CD4-positive, alpha-beta T cell treated with Interleukin-2 at 100 ng/mL for 4 hours (primary cell): ENCODE measurements at places on chromosomes 7 and 10.

DNA sequence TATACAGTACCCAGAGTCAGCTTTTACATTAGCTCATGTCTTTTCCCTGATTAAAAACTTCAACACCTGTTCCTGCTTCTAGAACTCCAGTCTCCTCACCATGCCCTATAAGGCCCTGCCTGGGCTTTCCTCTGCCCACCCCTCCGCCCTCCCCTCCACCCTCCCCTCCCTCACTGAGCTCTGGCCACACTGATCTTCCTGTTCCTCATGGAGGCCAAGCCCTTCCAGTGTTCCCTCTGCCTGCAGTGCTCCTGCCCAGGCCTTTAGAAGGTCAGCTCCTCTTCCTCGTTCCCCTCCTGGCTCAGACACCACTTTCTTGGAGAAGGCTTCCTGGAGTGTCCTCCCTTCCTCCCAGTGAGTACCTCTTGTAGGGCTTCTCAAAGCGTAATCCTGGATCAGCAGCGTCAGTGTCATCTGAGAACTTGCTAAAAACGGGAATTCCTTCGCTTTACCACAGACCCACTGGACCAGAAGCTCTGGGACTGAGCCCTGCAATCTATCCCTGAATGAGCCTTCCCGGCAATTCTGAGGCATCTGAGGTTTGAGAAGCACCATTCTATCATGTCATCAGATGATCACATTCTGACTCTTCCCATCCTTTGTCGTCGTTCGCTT lies 3.7 kb downstream of the PDZD7 start:
- no peak for DNase-seq

- DNase-seq = no peak
These were observed 47.2 kb downstream of the MYL10 start for GRCh38 chr7:101581891-101582290.

DNA sequence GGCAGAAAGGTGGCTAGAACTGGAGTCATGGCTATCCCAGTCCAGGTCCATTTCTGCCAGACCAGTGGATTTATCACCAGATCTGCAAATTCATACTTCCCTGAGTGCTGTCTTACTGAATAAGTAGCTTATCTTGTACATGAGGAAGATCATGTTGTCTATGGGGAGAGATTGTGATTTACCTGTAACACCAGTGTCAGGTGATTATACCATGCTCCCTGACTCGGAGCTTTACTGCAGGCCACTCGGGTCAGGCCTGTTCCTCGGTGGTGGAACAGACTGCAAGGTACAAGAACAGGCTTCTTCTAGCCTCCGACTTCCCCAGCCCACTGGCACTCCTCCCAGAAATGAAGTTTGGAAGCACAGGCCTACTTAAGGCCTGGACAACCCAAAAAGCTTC lies 42.6 kb upstream of the DLG5 start:
- no peak for DNase-seq

- DNase-seq = no peak
These were observed 57.8 kb downstream of the COL26A1 start for GRCh38 chr7:101420436-101420835.

DNA sequence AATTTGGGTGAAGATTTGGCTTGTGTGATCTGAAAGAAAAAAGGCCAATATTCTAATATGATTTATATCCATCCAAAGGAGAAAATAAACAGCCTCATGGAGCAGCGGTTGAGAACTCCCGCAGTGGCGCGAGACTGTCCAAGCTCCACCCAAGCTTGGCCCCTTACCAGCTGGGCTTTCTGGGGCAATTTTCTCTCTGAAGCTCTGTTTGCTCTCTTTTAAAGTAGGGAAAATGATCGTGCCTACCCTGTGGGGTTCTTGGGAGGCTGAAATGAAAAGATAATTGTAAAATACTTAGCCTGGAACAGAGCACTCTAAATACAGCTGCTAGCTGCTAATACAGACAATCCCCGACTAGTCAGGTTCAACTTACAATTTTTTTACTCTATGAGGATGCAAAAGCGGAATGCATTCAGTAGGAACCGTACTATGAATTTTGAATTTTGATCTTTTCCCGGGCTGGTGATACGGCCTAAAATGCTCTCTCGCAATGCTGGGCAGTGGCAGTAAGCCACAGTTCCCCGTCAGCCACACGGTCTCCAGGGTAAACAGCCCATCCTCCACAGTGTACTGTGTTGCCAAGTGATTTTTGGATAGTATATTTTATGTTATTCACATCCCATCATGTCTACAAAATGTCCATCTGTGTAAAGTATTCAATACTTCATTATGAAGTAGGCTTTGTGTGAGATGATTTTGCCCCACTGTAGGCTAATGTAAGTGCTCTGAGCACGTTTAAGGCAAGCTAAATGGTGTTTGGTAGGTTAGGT lies 137.7 kb downstream of the CHN2 start:
- no peak for DNase-seq

- peak; percentile 42 for DNase-seq
These were observed 48.6 kb downstream of the NCAPG2 start for GRCh38 chr7:158655931-158656441.

DNA sequence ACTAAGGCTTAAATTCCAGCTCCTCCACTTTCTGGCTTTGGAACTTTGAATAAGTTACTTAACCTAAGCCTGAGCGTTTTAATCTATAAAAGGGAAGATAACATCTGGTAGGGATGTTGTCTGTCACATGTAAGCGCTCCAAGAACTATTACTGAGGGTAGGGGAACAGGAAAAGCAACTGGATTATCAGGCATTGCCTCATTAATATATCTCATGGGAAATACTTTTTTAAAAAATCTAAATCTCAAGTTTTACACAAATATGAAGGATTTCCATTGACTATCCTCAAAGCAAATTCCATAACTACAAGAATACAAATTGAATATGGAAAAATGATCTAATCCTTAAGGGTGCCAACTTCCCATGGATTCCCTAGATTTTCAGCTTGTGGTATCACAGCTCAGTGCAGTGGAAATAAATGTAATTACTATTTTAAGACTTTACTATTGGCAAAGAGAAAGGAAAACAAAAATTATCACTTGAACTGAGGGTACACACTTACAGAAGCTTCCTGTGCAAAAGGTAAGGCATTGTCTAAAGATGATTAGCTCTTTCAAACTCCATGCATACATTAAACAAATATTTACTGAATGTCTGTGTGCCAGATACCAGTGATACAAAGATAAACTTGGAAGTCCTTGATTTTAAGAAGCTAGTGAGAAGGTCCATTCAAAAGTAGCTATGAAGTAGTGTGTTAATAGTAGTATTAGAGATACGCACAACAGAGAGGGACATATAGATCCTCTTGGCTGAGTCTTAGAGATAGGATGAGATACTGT lies 38.4 kb downstream of the NT5C2 start:
- DNase-seq = no peak

DNA sequence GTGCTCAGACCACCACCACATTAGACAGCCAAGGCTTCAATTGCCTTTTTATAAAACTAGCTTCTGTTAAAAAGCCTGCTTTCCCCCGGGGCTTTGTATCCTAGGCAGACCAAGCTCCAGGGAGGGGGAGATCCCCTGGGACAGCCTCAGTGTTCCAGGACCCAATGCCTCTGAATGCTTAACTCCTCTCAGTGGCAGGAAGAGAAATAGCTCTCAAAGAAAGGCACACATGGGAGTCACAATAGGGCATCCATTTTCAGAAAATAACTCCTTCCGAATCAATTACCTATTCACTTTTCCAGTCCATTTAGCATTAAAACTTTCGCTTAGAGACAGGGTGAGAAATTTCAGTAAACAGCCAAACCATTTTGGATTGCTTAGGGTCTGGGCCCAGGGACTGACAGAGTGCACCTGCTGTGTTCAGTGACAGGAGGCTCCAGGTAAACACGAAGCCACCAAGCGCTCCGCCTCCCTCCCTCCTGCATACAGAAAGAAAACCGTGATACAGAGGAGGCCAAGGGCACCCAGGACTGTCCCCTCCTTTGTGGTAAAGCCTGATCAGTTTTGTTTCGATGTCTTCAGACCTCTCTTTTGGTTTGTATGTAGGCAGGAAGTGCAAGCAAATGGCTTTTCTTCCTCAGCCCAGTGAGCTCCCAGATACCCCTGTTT lies 599.7 kb downstream of the KCNMA1 start:
- DNase-seq = no peak

DNA sequence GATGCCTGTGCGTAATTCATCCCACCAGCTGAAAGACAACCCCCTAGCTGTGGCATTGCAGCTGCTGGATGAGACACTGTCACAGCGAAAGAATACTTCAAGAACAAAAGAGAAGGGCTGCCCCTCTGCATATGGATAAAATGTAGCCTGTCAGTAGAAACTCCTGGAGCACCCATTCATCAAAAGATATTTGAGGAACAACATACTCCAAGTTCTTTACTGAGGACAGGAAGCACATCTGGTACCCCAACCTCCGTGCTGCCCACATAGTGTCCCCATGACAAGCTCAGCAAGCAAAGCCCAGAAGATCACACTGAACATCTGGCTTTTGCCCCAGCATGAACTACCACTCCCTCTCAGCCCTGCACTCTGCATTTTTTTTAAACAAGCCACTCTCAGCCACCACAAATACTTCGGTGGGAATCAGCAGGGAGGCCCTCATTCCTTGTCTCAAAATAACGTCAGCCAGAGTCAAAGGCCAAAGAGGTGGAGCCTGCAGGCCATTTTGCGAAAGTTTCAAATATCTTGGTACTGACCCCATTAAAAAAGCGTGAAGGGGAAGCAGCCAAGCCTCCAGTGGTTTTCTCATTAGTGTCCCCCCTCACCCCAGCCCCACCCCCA lies 1.7 kb downstream of the CREB3L2 start:
- DNase-seq = no peak

GRCh38 chr10:11602919-11603523 lies 8.4 kb downstream of the USP6NL start:
- DNase-seq = no peak

DNA sequence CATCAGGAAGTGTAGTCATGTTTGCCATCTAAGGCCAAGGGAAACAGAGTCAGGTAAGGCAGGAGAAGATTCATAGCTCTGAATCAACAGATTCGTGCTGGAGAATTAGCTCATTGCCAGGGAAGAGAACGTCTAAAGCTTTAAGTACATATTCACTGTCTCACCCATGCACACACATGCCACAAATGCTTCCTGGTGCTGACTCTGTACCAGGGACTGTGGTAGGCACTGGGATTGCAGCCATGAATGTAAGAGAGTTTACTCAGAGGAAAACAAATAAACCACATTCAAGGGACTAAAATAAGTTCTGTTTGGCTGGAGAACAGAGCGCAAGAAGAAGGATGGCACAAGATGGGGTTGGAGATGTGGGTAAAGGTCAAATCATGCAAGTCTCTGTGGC lies 89.8 kb upstream of the HPS1 start:
- DNase-seq = no peak

- peak; percentile 14 for DNase-seq
These were observed 520 bp downstream of the ELAPOR2 start for GRCh38 chr7:87058744-87059524.

DNA sequence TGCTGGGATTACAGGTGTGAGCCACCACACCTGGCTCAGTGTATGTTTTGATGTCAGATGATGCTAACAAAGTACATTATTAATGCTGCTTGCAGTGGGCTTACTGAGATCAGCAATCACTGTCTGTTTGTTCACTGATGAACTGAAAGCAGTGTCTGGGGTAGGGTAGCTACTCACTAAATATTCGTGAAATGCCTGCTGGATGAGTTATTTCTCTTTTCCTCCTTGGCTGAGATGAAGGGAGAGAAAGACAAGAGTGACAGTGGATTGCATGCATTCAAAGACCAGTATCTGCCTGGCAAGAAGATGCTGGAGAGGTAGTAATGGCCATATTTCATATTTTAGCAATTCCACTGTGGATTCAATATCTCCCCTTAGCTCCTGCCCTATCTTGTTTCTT lies 32.3 kb downstream of the FAM107B start:
- DNase-seq = no peak

GRCh38 chr7:31785101-31785500 lies 98.1 kb downstream of the PPP1R17 start:
- DNase-seq = no peak

GRCh38 chr7:138750901-138751464 lies 46.8 kb upstream of the TMEM213 start:
- no peak for DNase-seq

- peak; percentile 72 for DNase-seq
These were observed 166.1 kb downstream of the ST7 start for GRCh38 chr7:117119192-117119924.

DNA sequence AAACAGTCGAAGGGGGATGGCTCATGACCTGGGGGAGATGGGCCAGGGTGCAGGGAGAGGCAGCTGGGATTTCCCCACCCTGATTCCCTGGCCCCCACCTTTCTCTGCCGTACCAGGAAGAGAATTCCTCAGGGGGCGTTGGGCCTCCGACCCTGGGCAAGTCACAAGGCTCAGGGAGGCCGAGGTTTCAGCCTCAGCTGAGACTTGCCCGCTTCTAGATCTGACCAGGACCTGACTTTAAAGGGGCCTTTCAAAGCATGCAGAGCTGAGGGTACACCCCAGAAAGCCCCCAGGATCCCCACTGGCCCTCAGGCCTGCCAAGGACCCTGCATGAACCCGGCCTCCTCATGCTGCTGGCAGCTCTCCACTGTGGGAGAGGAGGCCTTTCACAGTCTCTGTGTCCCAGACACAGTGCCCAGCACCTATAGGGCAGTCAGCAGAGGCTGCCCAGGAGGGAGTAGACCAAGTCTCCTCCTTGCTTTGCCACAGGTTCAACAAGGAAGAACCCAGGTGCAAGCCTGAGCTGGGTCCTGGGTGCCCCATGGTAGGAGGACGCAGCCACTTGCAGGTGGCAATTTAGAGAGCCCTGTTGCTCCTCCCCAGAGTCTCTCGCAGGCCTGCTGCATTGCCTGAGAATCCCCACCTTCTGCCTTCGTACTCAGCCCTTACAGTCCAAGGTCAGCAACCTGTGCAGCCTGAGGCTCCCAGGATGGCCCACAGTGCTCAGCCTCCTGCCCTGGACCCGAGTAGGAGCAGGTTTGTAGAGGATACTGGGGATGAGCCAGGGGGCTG lies 89.3 kb downstream of the CHST15 start:
- no peak for DNase-seq

DNA sequence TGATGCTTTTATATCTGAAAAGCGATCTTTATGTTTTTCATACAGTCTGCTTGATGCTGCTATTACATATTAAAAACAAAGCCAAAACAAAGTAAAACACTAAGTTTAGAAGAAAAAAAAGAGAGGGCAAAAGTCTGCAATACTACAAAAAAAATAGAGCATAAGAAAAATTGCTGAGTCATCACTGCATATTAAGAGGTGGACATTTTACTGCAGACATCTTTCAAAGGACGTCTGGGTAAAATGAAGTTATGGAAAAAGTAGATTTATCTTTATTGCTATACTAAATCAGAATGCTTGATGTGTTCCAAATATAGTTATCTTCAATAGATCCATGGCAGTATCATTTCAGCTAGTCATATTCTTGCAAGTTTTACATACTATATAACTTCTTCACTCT lies 172.0 kb downstream of the MAGI2 start:
- no peak for DNase-seq
